ENCODE measurements at places on chromosomes 2 and 18.

- DNase-seq = no peak
These were observed 20.5 kb downstream of the SLC25A52 start for GRCh38 chr18:31740180-31740579.

GRCh38 chr2:28327581-28327955 lies 65.1 kb upstream of the FOSL2 start:
- DNase-seq = no peak

DNA sequence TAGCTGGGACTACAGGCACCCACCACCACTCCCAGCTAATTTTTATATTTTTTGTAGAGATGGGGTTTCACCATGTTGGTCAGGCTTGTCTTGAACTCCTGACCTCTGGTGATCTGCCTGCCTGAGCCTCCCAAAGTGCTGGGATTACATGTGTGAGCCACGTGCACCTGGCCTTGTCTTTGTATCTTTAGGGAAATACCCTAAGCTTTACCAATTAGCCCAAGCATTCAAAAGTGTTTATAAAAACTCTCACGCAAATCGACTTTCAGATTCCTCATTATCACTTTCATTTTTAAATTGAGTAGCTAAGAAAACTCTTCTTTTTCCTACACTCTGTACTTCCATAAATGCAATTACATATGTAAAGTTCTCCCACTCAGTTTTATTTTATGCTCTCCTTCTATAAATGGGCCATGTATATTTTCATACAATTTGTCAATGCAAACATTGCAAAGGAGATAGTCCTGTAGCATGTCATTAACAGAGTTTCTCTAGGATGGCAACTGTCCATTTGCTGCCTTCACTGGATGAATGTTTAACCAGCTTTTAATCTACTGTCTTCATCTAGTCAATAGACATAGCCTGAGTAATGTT lies 326.2 kb upstream of the LRATD1 start:
- no peak for DNase-seq

DNA sequence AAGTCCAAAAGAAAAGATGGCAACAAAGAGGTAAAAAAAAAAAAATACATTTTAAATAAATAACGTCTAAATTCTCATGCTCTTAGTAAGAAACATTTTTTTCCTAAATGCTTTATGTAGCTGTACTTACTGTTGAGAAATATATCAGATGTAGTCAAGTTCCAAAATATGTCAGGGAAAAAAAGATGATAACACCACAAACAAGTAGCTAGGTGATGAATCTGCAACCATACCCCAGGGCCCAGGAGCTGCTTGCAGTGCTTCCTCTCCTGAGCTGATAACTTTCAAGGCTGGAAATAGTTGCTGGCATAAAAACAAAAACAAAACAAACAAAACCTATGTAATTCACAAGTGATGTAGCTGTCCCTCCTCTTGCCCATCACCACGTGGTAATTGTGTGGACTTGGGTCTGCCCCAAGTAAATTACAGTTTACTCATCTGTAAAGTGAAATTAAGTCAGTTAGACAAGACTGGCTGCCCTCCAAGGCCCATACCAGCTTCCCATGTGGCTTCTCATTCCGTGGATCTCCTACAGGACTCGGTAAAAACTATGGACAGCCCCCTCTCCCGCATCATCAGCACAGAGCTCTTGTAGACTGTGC lies 82.6 kb downstream of the SP100 start:
- DNase-seq = no peak

DNA sequence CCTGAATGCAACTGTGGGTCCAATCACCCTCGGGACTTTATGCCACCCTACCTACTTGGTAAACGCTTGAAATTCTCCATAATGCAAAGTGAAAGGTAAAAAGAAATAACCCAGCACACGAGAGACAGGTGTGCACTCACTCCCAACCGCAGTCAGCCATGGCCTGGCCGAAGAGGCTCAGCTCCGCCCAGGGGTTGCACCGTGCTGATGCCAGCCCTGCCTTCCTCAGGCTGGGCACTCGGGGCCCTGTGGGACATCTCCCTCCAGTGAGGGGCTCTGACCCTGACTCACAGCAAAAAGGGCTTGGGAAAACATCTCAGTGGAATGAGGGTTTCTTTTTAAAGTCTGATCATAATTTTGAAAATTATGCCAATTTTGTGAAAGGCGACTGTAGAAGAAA lies 13.3 kb downstream of the SLC66A2 start:
- no peak for DNase-seq

DNA sequence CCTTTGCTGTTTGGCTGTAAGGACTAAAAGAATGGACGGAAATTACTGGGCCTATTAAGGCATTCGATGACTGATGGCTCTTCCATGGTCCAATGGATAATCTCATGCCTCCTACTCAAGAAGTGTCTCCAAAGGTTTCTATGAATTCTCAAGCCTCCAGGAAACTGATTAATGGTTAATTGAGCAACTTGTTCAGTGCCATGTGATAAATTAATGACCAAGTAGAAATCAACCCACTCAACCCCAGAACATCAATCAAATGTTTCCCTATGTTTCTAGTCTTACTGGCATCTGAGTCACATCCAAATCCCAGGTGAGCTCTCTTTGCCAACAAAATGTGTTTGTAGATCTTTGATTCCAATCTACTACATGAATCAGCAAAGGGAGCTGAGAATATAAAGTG lies 103.6 kb downstream of the NXPH2 start:
- no peak for DNase-seq

GRCh38 chr2:62589691-62590356 lies 83.8 kb upstream of the TMEM17 start:
- DNase-seq = no peak

- DNase-seq = no peak
These were observed 64.9 kb upstream of the CAPN13 start for GRCh38 chr2:30871980-30872789.

DNA sequence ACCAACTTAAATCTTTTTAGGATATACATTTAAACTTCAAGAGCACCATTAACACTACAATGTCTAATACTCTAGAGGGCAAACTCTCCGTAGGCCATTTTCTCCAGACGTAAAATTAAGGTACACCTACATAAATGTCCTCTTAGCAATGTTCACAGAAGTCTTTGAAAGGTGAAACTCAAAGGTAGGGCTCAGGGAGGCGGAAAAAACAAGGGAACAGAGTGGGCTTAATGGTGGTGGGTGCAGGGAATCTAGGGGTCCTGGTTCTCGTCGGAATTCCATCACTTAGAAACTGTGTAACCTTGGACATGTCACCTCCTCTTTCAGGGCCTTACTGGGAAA lies 668 bp downstream of the NFU1 start:
- DNase-seq = no peak

GRCh38 chr2:165634855-165635254 lies 159.2 kb downstream of the GALNT3 start:
- no peak for DNase-seq

DNA sequence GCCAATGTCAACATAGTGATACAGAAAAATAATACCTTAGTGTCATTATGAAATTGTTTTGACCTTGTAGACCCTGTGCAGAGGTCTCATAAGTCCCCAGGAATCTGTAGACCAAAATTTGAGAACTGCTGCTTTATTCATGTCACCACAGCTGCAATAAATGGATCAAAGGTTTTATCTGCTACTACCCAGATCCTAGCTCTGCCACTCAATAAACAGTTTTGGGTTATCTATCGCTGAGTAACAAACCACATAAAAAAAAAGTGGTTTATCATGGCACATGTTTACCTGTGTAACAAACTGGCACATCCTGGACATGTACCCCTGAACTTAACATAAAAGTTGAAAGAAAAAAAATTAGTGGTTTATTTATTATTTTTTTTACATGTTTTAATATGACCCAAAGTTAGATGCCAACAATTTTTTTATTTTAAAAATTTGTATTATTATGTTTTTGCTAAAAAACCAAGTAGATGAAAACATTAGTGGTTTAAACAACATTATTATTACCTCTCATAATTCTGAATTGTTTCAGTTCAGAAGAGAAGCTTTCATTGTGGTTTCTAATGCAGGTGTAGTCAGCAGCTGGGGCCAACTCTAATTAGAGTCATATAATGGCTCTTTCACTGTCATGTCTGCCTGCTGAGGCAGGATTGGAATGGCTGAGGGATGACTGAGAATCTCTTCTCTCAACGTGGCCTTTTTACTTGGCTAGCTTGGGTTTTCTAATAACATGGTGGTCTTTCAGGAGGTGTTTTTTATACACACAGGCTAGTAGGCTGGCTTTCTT lies 103.3 kb upstream of the SLC38A11 start:
- no peak for DNase-seq
